ENCODE measurements at places on chromosomes 4 and X.

GRCh38 chr4:3859571-3859970 is 93.4 kb downstream of the ADRA2C start:
- no peak for DNase-seq

- DNase-seq = no peak
These were observed 127.5 kb upstream of the AFF2 start for GRCh38 chrX:148372925-148373324.

DNA sequence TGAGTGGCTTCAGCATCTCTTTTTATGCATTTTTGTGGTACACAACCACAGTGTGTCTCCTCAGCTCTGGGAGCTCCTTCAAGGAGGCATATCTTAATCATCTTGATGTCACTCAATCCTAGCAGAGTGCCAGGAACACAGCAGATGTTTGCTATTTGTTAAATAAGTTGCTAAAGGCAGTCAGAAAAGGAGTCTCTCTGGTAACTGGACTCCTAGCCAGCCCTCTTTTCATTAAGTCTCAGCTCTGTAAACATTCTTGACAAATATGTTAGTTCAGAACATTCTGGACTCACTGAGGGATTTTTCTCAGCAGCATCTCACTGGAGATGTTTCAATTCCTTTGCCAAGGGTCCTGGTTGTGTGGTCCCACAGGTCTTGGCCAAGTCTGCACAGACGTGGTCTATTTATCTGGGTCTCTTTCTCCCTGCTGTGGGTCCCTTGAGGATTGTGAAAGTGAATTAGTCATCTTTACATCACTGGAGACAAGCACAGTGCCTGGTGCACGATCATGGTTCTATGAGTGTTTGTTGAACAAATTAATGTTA is 20.3 kb upstream of the FAM9C start:
- DNase-seq = no peak

GRCh38 chr4:181874602-181875001 is 368.6 kb upstream of the TENM3 start:
- no peak for DNase-seq

- no peak for DNase-seq
These were observed 211.8 kb downstream of the NPFFR2 start for GRCh38 chr4:72243641-72244040.

DNA sequence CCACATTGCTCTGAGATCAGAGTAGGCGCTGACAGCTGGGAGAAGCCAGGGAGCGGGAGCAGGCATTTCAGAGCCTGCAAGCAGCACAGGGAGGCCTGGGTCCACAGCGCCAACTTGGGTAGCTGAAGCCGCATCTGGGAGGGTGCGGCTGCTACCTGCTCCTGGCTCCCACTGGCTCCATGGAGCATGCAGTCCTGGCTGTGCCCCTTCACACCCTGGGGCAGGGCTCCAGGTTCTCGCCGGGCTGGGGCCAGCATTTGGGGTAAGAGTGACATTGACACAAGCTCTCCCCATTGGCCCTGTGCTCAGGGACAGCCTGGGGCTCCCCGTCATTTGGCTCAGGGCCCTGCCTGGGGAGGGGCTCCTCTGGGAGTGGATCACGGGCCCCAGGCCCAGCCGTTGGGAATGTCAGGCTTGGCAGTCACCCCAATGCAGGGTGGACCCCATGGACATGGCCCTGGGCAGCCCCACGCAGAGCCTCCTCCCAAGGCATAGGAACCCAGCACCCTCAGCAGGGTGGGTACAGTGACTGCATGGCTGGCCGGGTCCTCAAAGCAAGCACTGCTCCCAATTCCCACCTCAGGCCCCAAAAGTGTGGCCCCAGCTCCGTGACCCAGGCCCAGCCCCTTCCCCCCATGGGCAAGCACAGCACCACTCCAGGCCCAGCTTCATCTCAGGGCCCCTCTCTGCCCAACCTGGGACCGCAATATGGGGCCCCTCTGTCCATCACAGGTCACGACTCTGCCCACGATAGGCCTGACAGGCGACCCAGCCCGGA is 82.4 kb downstream of the PRDM5 start:
- no peak for DNase-seq

- DNase-seq = no peak
These were observed 47.3 kb upstream of the C1GALT1C1 start for GRCh38 chrX:120677004-120677652.

- DNase-seq = no peak
These were observed 92.8 kb upstream of the CCDC160 start for GRCh38 chrX:134144231-134144630.

GRCh38 chr4:72239487-72240116 is 207.8 kb downstream of the NPFFR2 start:
- no peak for DNase-seq

GRCh38 chr4:122170775-122171174 is 18.6 kb downstream of the BLTP1 start:
- no peak for DNase-seq
